ENCODE measurements at places on chromosomes 16 and 17. TPM values are rescaled to one million over a fixed set of nuclear protein-coding genes. Genes with fewer than 3 reads are reported as not detected.
A peak's percentile ranks its signal among the peaks of the same experiment; 100 is the strongest.

The TNFRSF13B gene
- total RNA-seq: not detected

The FBXO39 gene
- total RNA-seq: not detected

The KCNJ18 gene
- not detected for total RNA-seq

The GLTPD2 gene
- total RNA-seq: not detected

The IRX3 gene
- total RNA-seq: 5.6 TPM

The TP53TG3B gene
- not detected for total RNA-seq

The RNU2-1 gene
- 5,074 TPM for total RNA-seq

The ZDHHC1 gene
- 3.5 TPM for total RNA-seq

The DYNLRB2 gene
- total RNA-seq: not detected

The RAPGEFL1 gene
- 3.8 TPM for total RNA-seq

The OTOP2 gene
- not detected for total RNA-seq

The SLC26A11 gene
- 10.6 TPM for total RNA-seq

- DNase-seq: no peak
Measured at GRCh38 chr17:68792042-68792685, 163.0 kb downstream of the ABCA8 start.

- DNase-seq: no peak
Measured at GRCh38 chr16:23640615-23640930, 537 bp downstream of the PALB2 start.

DNA sequence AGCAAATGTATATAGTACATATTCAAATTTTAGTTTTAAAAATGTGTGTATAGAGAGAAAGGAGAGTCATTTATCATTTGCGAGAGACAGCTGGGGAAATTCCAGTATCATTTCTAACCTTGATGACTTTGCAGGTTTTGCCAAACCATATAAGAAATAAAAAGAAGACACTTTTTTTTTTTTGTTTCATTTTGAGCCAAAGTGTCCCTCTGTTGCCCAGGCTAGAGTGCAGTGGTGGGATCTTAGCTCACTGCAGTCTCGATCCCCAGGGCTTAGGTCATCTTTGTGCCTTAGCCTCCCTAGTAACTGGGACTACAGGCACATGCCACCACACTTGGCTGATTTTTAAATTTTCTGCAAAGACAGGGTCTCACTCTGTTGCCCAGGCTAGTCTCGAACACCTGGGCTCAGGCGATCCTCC lies 38.4 kb upstream of the VWA3A start:
- no peak for DNase-seq

DNA sequence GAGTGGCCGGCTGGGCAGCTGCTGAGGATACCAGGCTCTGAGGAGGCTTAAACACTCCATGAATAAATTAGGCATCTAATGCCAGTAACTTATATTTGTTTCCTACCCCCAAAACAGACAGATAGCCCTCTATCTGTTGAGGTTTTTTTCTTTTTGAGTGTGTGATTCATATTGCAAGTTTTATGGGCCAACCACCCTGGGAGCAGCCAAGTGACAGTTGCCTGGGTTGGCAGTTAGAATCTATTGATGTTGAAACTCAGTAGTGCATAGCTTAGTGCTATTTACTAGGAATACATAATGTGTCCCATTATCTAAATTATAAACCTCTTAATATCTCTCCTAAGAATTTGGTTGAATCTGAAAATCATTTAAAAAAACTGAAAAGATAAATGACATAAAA lies 397.4 kb downstream of the CA10 start:
- DNase-seq: no peak

DNA sequence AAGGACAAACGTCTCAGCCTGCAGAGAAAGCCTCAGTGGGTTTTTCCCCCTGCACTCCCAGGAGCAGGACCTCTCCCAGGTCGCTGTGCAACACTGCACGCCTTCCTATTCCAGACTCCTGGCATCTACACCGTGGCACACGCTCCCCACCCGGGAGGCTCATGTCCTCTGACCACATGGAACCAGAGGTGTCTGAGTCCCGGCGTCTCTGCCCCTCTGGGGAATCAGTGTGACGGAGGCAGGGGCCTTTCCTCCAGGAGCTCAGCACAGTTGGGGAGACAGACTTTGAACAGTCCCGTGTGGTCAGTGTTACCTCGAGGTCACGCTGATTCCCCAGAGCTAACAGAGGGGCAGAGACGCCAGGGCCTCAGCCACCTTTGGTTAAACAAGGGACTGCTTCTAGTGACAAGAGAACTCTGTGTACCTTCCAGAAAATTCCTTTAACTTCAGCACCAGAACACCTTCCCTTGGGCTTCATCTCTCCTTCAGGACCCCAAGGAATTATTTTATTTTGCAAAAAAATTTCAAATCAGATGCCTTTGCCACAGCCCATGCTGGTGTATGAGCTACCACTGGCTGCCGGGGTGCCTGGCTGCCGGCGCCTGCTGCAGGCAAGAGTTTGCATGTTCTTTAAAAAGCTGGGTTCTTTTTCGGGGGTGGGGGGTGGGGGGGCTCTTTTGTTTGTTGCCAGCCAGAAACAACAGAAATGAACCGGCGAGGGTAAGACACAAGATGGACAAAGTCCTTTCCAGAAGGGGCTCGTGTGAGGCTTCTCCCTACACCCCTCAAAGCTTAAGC lies 6.6 kb downstream of the CANT1 start:
- DNase-seq: no peak

GRCh38 chr17:11554042-11554441 lies 44.2 kb upstream of the DNAH9 start:
- no peak for DNase-seq

DNA sequence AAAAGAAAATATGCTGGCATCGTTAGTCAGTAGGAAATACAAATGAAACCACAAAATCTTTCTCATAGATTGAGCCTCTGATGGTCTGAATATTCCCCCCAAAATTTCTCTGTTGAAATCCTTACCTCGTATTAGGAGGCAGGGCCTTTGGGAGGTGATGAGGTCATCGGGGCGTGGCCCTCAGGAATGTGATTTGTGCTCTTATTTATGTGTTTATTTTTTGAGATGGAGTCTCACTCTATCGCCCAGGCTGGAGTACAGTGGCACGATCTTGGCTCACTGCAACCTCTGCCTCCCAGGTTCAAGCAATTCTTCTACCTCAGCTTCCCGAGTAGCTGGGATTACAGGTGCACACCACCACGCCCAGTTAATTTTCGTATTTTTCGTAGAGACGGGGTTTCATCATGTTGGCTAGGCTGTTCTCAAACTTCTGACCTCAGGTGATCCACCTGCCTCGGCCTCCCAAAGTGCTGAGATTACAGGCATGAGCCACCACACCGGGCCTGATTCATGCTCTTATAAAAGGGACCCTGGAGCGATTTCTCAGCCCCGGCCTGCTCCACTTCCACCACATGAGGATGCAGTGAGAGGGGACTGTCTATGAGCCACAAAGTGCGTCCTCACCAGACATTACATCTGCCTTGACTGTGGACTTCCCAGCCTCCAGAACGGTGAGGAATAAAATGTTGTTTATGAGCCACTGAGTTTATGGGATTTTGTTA lies 53.1 kb downstream of the DNAH17 start:
- DNase-seq: no peak

DNA sequence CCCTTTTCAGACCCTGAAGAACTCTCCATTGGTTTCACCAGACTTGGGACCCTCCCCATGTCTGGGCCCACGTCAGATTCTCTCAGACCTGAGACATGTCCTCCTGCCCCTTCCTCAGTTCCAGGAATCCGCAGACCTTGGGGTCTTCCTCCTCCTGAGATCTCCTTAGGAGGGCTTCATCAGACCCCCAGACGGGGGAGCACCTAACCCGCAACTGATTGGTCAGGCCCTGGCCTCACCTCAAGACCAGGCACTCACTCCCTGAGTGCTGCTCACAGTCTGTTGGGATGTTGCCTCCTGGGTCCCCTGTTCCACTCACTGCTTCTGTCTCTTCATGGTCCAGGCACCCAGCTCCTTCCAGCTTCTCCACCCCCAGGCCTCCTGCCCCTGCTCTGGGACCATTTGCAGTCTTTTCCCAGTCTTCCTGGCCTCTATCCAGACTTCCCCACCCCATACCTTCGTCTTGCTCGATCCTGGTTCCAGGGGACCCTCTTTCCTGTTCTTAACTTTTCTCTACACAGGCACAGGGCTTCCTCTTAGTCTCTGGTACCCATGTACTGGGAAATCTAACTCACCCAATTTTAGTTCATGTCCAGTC lies 1.2 kb downstream of the GID4 start:
- no peak for DNase-seq

- DNase-seq: no peak
Measured at GRCh38 chr17:69098625-69099024, 37.9 kb upstream of the ABCA9 start.

- DNase-seq: peak; percentile 78
Measured at GRCh38 chr16:87201052-87201451, 116.1 kb downstream of the C16orf95 start.

GRCh38 chr17:1914661-1915083 lies 84.9 kb downstream of the RPA1 start:
- no peak for DNase-seq

DNA sequence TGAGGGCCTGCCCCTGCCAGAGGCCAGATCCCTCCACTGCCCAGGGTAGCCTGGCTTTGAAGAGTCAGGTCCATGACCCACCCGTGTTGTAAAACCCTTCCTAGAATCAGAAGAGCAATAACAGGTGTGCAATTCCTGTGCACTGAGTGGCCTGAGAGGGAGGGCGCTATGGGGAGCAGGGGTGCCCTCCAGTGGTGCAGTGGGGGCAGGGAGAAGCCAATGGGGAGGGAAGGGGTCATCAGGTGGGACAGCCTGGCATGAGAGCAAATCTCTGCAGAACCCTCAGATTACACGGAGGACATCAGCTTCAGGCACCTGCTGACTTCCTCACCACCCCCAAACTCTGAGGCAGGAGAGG lies 72.9 kb upstream of the ZNF469 start:
- peak; percentile 18 for DNase-seq

- DNase-seq: peak; percentile 19
Measured at GRCh38 chr17:80113033-80113484, 11.7 kb downstream of the GAA start.

DNA sequence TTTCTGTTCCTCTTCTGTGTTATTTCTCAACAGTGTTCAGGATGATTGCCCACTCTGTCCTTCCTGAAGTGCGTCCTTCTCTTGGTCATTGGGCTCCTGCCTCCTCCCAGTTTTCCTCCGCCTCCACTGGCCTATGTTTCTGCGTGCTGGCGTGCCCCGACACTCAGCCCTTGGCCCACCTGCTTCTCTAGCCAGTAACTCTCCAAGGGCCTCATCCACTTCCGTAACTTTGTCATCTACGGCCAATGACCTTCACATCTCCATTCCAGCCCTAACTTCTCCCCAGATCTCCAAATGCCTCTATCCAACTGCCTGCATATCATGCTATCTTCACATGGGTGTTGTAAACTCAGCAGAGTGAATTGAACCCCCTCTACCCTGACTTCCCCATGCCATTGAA lies 39.6 kb upstream of the RPL38 start:
- DNase-seq: no peak

DNA sequence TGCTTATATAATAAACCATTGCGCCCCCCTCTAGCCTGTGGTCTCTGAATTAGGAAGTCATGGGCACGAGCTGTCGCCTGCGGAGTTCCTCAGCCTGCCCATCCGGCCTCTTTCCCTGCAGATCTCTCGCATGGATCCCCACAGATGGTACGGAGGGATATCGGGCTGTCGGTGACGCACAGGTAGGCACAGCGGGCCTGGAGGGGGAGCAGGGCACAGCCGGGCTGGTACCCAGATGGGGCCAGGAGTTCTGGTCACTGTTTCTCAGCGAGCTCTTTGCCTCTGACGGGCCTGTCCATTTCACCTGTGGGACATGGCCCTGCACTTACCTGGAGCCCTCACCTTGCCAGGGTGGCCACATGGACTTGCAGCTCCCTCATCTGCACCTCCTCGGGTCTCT lies 42.6 kb upstream of the LGALS9 start:
- no peak for DNase-seq

DNA sequence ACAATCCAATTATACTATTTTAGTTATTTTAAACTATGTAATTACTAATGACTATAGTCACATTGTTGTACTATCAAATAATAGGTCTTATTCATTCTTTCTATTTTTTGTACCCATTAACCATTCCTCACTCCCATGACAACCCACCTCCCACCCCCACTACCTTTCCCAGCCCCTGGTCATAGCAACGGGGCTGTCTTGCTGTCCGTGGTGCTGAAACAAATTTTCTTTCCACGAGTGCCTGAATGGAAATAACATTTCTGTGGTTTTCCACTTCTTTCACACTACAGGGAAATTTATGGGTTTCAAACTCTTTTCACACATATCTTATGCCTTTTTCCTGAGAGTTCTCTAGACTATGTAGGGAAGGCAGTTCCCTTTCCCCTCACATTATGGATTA lies 326.6 kb downstream of the PHKB start:
- no peak for DNase-seq

GRCh38 chr17:31509805-31510177 lies 118.3 kb downstream of the RAB11FIP4 start:
- peak; percentile 67 for DNase-seq

GRCh38 chr16:77868478-77868877 lies 80.1 kb downstream of the VAT1L start:
- DNase-seq: no peak

DNA sequence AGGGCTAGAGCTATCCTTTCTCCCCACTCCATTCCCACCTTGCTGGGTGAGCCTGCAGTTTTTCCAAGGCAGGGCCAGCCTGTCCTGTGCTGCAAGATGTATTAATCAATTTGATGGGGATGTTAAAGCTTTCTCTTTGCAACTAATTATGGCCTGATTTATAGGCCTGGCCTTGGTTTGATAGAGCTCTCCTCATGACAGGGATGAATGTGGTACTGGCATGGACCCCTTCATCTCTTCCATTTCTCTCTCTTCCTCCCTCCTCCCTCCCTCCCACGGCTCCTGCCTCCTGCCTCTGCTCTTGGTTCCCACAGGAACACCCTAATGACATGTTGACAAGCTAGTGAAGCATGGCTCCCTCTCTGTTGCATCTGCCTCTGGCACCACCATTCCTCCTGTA lies 47.2 kb upstream of the SKAP1 start:
- no peak for DNase-seq

GRCh38 chr17:81394377-81394920 lies 808 bp upstream of the BAHCC1 start:
- no peak for DNase-seq

DNA sequence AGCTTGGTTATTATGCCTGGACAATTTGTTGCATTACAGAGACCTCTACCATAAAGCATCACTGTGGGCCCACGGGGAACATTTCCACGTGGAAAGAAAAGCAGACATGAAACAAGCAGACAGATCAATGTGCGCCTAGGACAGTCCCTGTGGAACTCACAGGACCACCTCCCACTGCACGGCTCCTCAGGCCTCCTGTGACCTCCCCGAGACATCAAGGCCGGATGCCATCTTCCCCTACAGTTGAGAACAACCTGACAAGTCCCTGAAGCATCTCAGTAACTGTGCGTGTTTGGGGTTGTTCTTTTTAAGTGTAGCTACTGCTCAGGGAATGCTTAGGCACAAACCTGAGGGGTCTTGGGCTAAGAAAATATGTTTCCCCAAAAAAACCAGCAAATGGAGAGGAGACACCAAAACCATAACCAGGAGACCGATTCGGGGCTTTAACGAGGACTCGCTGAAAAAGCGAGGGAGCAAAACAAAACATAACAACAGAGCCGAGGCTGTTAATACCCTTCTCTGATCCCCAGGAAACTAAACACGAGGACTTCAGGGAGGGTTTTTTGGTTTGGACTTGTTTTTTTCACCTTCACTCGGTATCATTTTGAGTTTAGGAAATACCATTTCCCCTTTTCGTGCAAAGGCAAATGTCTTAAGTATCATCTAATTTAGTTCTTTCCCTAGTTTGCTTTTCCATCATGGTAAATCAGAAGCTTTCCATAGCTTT lies 87.1 kb downstream of the CYTH1 start:
- DNase-seq: no peak

All from left ventricle myocardium superior (tissue), 1 donor.